ENCODE measurements at places on chromosomes 3 and 15.

DNA sequence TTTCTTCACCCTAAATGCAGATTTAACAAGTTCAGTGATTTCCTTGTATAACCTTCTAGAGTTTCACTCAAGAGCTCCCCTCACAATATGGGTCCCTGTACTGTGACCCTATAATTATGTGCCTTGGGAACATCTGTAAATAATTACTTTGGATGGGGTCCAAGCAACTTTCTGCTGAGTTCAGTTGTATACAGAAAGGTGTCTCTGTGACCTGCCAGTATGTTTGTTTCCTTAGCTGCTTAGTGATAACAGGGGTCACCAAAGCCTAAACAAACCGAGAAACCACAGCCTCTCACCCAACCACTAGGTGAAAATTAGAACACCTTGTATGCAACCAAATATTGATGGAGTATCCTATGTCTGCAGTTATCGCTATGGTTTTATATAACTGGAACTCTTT is 29.8 kb upstream of the SLC25A36 start:
- DNase-seq = no peak

GRCh38 chr3:110811050-110811449 is 260.6 kb upstream of the NECTIN3 start:
- no peak for DNase-seq

- DNase-seq = no peak
Measured at GRCh38 chr15:92541291-92542200, 114.0 kb downstream of the FAM174B start.

DNA sequence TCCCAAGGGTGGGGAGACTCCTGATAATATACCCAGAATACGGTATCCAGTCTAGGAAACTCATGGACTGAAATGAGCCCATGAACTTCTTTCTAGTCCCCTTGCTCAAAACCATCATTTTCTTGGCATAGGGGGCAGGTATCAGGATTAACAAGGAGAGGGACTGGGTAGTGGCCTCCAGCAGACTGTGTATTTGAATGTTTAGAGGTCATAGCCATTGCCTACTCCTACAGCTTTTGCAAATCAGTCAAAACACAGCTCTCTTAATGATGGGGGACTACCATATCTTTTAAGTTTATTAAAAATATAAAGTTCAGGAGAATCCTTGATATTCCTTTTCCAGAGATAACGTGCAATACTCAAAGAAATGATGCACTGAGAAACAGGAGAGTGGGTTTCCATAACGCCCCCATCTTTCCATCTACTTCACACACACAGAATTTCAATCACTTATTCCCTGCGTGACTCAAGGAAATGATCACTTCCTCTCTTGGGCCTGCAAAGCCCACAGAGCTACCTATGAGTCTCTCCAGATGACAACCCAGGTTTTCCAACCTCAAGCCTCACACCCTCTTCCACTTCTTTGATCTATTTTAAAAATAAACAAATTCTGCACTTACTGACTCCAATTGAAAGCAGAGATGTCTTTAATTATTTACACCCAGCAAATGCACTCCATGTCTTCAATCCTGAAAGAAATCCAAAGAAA is 584.0 kb upstream of the LMCD1 start:
- no peak for DNase-seq

DNA sequence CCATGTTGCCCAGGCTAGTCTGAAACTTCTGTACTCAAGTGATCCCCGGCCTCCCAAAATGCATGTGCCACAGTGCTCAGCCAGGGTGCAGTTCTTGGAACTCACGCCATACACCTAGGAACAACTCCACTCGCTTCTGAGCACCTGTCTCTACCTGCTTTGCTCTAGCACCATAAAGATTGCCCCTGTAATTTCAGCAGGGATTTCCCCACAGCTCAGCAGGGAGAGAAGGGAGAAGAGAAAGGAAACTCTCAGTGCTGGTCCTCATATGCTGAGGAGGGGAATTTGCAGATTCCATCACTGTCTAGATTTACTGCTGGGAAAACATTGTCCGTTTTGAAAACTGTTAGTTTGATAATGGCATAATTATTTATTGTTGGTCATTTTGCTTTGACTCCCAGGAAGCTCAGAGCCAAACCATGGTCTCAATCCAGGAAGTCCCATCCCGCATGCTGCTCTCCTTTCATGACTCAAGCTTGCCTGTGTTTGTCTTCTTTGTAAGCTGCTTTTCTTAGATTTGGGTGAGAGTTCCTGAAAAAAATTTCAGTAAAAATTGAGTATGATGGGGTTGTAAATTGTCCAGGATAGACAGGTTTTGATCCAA is 24.2 kb downstream of the TRIM71 start:
- DNase-seq = no peak

DNA sequence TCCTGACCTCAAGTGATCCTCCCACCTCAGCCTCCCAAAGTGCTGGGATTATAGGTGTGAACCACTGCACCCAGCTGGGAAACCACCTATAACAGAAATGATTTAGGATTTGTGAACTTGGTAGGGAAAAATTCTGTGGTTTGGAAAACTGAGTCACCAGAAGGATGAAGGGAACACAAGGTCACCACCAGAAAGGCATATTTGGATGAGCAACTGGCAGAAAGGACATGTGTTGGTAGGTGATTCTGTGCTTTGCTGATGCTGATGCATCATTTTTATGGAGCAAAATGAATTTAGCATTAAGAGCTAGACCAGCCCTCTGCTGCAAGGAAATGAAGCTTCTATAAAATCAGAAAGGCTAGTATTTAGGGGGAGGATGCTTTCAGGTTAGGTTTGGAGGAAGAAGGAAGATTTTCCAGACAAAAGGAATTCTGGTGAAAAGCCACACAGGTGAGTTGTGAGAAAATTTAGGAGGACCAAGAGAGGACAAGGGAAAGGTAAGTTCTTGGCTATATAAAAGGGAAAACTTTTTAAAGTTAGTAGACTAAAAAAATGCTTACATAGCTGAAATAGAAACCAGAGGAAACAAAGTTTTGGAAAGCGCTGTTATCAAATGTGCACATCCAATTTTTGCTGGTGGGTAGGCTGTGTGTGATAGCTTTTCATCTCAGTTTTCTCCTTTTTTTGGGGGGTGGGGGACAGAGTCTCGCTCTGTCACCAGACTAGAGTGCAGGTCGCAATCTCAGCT is 3.6 kb downstream of the PXK start:
- no peak for DNase-seq

DNA sequence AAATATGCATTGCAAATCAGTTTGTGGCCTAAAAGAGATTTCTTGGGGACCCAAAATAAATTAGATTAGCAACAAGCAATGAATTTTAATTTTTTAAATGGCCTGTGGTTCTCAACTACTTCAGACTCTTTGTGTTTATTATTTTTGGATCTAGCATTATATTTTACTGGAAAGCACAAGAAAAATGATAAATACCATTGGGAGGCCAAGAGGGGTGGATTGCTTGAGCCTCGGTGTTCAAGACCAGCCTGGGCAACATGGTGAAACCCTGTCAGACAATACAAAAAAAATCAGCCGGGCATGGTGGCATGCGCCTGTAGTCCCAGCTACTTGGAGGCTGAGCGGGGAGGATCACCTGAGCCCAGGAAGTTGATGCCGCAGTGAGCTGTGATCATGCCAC is 13.6 kb downstream of the LACTB start:
- DNase-seq = no peak

DNA sequence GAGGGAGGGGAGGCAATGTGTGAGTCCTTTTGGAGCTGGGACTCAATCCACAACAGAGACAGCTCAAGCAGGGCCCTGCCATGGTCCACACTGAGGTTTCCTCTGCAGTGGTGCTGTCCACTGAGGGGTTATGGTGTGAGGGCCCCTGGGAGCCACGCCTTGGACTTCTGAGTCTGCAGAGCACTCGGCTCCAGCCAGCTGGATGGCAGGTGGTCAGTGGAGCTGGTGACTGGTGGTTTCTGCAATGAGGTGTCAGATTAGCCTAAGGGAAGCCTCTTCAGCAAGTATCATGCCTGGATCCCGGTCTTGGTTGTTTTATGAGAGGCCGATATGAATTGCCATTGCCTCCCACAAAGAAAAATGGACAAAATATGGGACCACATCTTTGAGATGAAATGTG is 21.7 kb downstream of the LSM3 start:
- DNase-seq = no peak

DNA sequence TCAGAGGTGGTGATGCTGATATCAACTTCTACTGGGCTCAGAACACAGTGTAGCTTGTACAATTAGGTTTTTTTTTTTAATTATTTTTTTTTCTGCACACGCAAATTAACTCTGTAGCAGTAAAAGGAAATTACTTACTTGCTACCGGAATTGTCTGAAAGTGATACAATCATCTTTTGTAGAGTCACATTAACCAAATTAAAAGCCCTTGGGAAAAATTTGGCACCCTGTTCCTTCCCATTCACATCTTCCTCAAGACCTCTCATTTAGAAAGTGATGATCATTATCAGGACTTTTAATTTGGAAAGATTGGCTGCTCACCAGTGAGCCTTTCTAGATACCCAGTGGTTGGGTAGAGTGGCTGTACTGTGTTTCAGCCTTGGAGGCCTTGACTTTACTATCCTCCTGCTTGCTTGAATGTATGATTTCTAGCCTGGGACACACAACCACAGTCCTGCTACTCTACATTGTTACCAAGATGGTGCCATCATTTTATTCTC is 158.3 kb downstream of the ECT2 start:
- DNase-seq = no peak

- no peak for DNase-seq
Measured at GRCh38 chr3:87607234-87607633, 330.9 kb upstream of the POU1F1 start.

GRCh38 chr15:69454953-69455352 is 2.3 kb downstream of the RPLP1 start:
- DNase-seq = no peak

GRCh38 chr3:114839476-114839875 is 307.6 kb downstream of the ZBTB20 start:
- DNase-seq = no peak

- no peak for DNase-seq
Measured at GRCh38 chr3:197510642-197511018, 45.1 kb downstream of the BDH1 start.

GRCh38 chr3:162780313-162780712 is 1283.7 kb downstream of the OTOL1 start:
- DNase-seq = no peak

- DNase-seq = no peak
Measured at GRCh38 chr3:175512700-175513099, 653.6 kb downstream of the NAALADL2 start.

- DNase-seq = no peak
Measured at GRCh38 chr15:36797128-36797527, 217.7 kb downstream of the CDIN1 start.

DNA sequence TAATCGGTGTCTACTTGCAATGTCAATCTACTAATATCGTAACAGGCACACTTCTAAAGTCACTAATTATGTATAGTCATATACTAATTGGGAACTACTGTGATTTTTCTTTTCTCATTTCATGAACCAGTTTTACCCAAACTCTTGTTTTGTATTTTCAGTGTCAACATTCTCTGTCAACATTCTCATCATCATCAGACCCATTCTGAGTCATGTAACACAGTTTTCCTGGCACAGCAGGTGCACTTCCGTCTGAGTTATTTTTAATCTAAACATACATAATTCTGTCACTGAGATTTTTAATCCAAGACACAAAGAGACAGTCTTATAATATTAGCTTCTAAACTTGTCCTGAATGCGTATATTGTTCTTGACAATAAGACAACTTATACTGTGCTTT is 205.1 kb upstream of the EIF1B start:
- DNase-seq = no peak

DNA sequence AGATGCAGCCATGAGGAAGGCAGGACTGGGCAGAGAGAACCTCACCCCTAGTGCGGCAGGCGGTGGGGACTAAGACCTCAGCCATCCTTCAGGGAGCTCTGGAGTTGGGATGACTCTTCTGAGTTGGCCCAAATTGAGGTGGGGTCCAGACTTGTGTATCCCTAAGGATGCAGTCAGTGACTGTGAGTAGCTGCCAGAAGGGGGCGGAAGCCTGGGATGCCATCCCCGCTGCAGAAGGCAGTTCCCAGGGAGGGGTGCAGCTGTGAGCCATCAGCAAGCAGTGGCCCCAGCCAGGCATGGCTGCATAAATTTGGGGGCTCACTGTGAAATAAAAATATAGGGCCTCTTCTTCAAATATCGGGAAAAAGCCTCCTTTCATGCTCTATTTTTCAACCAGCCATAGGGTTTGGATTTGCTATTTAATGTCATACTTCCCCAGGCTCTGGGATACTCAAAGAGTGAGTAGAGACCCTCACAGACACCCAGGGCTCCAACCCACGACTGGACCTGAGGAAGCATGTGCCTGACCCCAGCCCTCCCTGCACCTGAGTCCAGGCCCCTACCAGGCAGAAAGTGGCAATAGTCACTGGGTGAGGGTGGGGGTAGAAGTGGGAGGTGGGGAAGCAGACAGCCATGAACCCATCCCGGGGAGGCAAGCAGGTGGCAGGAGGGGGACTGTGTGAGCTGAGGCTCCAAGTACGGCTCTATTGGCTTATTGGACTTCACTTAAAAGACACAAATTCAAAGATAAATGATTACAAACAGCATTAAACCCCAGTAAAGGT is 30.5 kb downstream of the GRK7 start:
- no peak for DNase-seq

GRCh38 chr3:149487598-149488197 is 13.2 kb downstream of the TM4SF4 start:
- peak; percentile 62 for DNase-seq

GRCh38 chr3:17935222-17935621 is 192.8 kb upstream of the TBC1D5 start:
- DNase-seq = no peak

DNA sequence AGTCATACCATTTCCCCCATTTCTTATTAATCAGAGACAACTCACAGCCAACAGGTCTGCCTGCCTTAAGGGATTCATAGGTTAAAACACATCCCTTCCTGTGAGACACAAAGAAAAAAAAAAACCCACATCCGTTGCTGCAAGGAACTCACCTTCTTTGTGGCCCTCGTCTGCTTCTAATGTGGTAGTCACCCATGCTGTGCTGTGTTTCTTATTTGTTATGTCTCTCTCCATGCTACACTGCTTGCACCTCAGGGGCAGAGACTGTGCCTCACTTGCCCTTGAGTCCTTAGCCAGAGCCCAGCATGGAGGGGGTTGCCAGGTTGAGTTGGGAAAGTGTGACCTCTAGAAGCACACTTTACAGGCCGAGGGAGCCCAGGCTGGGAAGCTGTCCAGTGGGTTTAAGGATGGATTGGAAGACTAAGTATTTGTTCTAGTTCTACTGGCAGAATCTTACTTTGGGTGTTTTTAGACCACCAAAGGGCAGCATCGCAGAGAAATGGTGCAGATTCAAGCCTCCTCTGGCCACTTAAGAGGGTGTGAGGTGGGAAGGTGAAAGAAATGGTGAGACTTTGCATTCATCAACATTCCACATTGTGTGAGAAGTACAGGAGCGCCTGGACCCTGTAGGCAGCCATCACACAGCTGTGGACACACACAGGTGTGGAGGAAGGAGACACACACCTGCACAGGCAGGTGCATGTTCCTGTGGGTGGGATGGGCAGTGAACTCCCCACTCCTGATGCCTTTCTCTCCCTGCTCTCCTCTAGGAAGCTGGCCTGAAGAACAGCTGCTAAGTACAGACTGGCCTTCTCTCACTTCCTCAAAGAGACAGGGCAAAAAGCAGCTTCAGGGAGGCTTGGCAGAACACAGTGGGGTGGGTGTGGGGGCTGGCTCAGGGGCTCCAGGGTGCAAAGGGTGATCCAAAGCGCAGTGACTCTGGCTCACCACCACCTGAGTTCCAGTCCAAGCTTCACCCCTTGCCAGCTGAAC is 48.8 kb downstream of the GLB1 start:
- peak; percentile 64 for DNase-seq

GRCh38 chr3:26624209-26624765 is 1.7 kb downstream of the LRRC3B start:
- no peak for DNase-seq

Measured in activated T-cell treated with anti-CD3 and anti-CD28 coated beads, Interleukin-2, amount 50 U/mL, for 48 hours (primary cell).